Activated CD8-positive, alpha-beta memory T cell treated with anti-CD3 and anti-CD28 coated beads for 48 hours (primary cell): ENCODE measurements at places on chromosomes 13 and 19.

GRCh38 chr13:26557051-26557392 is 461 bp upstream of the WASF3 start:
- no peak for DNase-seq

- DNase-seq, result no peak
Measured at GRCh38 chr19:51368366-51369282, at the start of gene CLDND2. Gene CLDND2, minus strand, starts transcription at chr19:51369003. Its CDS starts 426 bp downstream, at chr19:51368577.

DNA sequence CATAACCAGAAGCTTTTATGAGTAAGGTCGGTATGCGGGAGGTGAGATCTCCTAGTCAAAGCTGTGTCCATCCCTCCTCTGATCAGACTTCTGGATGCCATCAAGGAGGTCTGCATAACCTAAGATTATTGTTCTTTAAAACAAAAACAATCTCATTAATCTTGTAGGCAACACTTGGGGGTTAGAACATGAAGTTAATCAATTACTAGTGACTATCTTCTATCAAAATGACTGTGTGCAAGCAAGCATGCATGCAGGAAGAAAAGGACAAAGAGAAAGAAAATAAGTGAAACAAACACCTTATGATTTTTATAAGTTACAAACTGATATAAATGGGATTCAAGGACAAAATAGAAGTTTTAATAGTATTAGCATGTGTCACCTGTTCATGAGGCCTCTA is 2435.9 kb upstream of the PCDH20 start:
- no peak for DNase-seq

DNA sequence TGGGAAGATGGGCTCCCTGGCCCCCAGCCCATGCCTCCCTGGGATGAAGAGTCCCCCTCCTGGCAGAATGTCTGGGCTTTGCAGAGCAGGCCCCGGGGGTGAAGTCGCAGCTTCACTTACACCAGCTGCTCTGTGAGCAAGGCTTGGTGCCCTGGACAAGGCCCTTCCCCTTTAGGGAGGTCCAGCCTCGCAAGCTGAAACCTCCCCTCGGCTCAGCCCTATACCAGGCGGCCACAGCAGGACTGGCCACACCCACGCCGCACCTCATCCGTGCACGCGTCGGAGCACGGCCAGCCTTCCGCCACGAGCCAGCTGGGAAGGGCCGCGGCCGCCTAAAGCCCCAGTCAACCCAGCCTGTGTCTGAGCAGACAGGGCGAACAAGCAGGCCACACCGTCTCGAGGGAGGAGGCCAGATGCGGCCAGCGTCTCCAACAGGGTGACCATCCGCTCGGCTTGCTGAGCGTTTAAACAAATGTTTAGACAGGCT is 83.2 kb upstream of the MCF2L start:
- no peak for DNase-seq

- no peak for DNase-seq
Measured at GRCh38 chr13:20980899-20981298, 78.4 kb upstream of the XPO4 start.

DNA sequence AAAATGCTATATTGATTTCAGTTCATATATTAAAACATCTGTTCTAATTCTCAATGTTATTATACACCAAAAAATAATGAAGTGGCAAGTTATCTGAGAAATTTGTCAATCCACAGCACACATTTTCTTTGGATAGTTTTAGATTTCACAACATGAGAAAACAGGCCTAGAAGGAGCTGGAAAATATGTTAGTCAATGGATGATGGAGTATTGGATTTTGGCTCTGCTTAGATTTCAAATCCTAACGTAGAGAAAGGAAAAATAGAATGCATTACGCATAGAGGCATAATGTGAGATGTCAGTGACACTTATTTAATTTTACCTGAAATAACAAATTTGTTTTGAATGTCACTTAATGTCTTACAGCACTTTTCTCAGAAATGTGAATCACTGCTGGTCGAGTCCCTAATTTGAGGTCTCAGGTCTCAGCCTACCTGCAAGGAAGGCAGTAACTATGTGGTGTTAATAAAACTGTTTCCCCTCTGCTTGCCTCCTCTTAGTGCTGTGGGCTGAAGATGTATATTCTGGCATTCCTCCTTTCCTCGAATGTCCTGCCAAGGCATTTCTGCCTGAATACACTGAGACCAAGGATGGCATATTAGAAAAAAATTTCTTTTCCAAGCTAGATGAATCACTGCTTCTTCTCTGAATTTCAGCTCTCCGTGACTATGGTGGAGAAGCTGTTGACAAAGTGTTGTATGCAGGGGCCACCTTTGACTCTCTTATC is 232.4 kb downstream of the POSTN start:
- DNase-seq, result no peak

DNA sequence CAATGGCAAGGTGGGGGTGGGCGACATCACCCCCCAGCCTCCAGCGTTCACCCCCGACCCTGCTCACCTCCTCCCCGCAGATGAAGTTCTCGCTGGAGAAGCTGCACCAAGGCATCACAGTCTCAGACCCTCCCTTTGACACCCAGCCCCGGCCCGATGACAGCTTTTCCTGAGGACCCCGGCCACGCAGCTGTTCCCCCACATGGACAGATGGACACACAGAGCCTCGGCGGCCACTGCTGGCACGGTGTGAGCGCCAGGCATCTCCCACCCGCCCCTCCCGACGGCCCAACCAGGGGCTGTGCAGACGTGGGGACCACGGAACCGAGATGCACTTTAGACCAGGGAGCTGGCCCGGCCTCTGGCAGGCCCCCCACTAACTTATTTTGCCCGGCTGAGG is 4.3 kb upstream of the SCN1B start:
- DNase-seq, result no peak

DNA sequence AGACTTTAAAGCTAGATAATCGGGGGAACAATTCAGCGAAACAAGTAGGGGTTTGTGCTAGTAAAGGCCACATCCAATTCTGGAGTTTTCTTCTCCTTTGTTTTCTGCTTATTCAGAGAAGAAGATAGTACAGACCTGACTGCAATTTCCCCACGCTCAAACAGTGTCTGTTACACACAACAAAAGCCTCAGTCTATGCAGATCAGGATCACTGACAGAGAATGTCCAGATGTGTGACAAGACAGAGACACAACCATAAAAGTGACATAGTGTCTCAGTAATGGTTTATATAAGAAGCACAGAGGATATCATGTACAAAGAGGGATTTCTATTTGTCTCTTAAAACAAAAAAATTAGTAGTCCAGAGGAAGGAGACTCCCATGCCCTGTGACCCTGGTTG is 70.7 kb upstream of the GTF3A start:
- no peak for DNase-seq

GRCh38 chr13:40996426-40997092 is 22.6 kb downstream of the ELF1 start:
- DNase-seq, result no peak

- DNase-seq, result peak; percentile 33
Measured at GRCh38 chr19:3176715-3177501, 1.7 kb upstream of the S1PR4 start.

- DNase-seq, result no peak
Measured at GRCh38 chr19:17097593-17098126, 22.1 kb downstream of the MYO9B start.

DNA sequence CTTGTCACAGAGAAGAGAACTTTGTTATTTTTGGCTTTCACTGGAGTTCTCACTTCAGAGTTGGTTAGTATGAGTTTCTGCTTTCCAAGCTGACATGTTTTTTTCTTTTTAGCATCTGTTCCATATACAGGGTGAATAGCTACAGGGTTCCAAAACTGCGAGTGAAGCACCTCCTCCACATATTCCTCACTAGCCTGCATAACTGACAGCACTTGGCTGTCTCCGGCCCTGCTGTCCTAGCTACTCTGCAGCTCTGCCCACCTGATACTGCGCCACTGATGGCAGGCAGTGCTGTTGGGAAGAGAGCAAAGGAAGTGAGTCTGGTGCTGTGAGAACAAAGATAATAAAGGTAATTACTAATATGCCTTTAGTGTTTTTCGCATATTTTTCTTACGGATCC is 6.8 kb downstream of the ATP8A2 start:
- no peak for DNase-seq

DNA sequence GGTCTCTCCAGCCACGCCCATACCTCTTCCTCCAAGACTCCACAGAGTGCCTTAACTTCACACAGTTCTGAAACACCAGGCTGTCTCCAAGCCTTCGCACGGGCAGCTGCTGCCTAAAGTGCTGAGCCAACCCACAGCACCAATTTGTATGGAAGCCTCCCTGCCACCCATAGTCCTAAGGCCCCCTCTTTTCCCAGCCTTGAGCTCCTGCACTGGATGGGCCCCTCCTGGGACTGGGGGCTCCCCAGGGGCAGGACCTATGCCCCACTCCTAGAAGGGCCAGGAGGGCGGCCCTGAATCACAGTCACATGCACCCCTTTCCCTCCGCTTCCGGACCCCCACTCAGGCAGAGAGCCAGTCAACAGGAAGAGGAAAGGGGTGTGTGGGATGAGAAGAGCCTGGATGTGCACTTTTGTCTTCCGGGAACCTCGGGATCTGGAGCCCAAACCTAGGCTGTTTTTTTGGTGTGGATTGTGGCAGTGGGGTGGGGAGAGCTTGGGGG is 5.1 kb upstream of the FCER2 start:
- no peak for DNase-seq

DNA sequence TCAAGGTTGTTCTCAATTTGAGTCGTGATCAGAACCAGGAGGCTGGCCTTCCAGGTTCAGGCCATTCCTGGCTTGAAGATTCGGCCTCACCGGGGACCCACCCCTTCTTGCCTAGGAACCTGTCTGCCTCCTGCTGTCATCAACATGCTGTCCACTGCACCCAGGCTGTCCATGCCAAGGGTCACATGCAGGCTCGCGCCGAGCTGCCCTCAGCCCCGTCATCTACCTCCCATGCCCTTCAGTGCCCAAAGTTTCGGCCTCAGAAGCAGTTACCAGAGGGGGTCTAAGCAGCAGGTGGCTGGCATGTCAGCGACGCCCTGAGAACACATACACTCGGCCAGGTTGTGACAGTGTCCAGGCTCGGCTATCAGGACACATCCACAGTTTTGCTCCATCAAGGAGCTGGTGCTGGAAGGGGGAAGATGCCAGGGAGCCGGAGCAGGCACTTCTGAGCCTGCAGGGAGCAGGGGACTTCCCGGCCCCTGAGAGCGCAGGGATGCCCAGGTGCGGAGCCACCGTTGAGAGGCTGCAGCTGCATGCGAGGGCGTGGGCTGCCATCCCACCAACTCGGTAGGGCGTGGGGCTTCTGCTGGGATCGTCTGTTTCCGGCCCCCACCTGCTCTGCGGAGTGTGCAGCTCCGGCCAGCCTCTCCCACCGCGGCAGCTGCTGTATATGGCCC is 590.9 kb upstream of the SLITRK5 start:
- no peak for DNase-seq

- no peak for DNase-seq
Measured at GRCh38 chr13:31681133-31681532, 58.2 kb upstream of the RXFP2 start.

GRCh38 chr13:109275852-109276251 is 510.5 kb downstream of the IRS2 start:
- DNase-seq, result no peak

- no peak for DNase-seq
Measured at GRCh38 chr13:71979616-71980015, 112.6 kb upstream of the DACH1 start.

DNA sequence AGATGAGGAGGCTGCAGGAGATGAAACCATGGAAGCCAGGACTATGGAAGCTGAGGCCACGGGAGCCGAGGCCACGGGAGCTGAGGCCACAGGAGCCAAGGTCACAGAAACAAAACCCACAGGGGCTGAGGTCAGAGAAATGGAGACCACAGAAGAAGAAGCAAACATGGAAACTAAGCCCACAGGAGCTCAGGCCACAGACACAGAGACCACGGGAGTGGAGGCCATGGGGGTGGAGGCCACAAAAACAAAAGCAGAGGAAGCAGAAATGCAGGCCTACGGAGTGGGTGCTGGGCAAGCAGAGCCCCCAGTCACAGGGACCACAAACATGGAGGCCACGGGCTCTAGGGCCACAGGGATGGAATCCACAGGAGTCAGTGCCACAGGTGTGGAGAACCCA is 12.5 kb upstream of the EBI3 start:
- no peak for DNase-seq

GRCh38 chr19:41694831-41695635 is 7.0 kb upstream of the CEACAM7 start:
- no peak for DNase-seq

DNA sequence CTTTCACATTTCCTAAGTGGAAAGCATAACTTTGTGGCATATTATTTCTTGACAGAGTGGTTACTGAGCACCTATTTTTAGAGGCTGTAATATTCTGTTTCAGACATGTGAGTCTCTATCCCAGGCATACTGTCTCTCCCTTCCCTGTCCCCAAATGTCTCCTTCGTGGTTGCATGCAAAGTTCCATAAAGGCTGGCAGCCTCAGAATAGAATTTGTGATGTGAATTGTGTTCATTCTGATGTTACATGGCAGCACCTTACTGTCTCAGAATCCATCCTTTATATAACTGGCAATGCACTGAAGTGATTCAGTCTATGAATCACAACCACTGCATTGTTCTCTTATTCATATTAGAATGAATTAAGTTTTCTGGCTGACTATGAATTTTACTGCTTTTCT is 89.0 kb upstream of the SLC7A1 start:
- no peak for DNase-seq

GRCh38 chr19:10768936-10769335 is 51.1 kb downstream of the DNM2 start:
- DNase-seq, result no peak

DNA sequence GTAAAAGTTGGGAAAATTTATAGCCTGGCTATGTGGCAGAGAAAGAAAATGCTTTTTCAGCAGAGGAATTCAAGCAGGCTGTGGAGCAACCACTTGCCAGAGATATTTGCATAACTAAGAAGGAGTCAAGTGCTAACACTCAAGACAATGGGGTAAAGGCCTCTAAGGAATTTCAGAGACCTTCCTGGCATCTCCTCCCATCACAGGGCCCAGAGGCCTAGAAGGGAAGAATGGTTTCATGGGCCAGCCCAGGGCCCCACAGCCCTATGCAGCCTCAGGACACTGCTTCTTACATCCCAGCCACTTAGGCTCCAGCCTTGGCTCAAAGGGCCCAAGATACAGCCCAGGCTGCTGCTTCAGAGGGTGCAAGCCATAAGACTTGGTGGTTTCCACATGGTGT is 14.3 kb downstream of the SLC15A1 start:
- DNase-seq, result no peak

GRCh38 chr19:51903192-51903591 is 1.6 kb downstream of the ZNF649 start:
- no peak for DNase-seq

- no peak for DNase-seq
Measured at GRCh38 chr13:74243637-74244526, 109.7 kb upstream of the KLF12 start.

- DNase-seq, result no peak
Measured at GRCh38 chr13:88622362-88622973, 951.3 kb downstream of the SLITRK5 start.

DNA sequence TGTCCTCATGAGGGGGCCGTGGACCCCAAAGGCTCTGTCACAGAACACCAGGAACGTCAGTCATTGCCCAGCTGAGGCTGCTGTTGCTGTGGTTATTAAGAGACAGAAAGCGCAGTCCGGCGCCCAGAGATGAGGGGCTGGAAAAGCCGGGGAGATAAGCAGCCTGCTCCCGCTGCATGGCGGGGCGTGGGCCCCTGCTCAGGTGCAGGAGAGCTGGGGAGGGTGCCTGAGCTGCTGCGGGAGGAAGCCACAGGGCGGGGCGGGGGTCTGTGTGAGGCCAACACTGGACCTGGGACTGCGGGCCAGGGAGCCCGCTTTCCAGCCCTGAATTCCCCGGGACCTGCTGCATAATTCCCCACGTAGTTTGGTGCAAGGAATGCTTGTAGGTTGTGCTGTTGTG is 11.3 kb downstream of the SOX1 start:
- no peak for DNase-seq

- no peak for DNase-seq
Measured at GRCh38 chr13:42211704-42212464, 60.1 kb upstream of the AKAP11 start.
